ENCODE measurements at places on chromosomes 12 and 14.

GRCh38 chr12:117093918-117094630, 5.1 kb downstream of the TESC start:
- DNase-seq = no peak

DNA sequence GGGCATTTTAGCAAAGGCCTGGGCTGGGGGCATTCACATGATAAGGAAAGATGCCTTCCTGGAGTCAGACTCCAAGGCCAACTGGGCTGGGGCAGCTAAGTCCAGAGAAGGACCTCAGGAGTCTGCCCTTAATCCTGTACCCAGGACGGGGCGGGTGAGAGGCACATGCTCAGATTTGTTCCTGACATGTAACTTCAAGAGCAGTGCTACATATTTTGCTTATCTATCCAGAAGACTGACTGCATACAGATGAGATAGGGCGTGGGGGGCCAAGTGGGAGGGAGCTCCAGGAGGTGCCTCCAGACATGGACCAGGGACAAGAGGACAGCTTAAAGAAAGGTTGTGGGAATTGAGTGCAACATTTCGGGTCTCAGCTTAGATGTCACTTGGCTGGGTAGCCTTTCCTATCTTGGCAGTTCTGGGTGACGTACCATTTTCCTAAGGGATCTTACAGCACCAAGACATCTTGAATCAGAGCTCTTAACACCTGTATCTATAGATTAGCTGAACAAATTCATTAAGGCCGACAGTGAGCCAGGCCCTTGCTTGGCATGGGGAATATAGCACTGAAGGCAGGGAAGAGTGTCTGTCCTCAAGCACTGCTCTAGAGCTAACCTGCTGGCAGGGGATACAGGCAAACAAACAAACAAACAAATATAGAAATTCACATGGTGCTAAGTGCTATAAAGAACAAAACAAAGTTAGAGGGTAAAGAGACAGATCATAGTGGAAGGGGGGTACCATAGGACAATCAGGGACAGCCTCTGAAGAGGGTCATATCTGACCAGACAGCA, 61.2 kb downstream of the PTPN21 start:
- no peak for DNase-seq

DNA sequence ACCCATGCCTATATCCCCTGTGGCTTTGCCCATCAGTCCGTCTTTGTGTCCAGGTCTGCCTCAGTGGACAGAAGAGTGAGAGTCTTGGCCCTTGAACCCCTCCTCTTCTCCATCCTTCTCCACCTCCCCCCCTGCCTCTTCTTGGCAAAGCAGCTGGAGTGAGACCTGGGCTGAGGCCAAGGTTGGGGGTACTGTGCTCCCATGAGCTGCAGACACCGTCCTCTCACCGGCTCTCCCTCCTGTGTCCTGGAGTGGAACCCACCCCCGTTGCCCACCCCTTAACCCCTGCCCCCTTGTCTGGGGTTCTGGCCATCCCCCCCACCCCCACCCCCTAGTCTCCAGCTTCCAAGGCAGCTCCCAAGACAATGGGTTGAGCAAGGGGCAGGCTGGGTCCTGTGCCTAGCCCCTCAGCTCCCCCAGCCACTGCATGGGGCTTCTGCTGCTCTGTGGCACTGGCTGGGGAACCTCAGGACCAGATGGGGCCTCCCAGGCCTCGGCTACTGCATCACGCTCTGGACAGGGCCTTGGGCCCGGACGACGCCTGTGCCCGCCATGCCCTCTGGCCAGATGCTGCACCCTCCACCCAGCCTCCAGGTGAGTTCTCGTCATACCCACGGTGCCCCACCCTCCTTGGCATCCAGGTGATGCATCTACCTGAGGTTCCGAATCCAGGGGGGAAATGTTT, 35.7 kb downstream of the RTL1 start:
- no peak for DNase-seq

DNA sequence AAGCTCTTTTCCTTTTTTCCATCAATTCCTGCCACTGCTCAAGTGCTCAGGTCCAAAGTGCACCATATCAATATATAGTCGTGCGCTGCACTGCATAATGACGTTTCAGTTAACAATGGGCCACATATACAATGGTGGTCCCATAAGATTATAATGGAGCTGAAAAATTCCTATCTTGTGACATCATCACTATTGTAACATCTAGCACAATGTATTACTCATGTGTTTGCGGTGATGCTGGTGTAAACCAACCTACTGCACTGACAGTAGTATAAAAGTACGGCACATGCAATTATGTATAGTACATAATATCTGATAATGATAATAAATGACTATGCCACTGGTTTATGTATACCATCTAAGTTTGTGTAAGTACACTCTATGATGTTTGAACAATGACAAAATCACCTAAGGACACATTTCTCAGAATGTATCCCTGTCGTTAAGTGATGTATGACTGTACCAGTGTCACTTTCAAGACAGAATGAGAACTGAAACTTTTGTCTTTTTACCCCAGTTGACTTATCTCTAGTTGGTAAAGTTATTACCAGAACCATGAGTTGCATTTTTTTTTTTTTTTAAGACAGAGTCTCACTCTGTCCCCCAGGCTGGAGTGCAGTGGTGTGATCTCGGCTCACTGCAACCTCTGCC, 53.7 kb upstream of the INSM2 start:
- DNase-seq = no peak

DNA sequence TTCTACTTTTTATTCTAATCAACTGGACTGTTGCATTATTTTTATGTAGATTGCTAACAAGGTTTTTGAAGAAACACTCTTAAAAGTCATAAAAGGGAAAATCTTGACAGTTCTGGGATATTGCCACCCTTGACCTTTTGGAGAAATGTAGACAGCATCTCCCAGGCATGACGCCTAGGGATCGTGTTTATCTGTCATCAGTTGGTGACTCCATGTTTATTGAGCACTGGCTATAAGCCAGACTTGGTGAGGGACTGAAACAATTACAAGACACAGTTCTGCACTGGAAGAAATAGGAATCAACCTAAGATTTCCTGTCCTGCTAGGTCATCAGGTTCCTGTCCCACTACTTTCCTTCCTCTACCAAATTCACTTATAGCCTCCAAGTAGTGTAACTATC, 34.5 kb downstream of the HMGA2 start:
- DNase-seq = no peak

GRCh38 chr14:99667821-99668220, 16.3 kb upstream of the CYP46A1 start:
- no peak for DNase-seq

GRCh38 chr12:111277570-111277969, 91.3 kb downstream of the PHETA1 start:
- no peak for DNase-seq

DNA sequence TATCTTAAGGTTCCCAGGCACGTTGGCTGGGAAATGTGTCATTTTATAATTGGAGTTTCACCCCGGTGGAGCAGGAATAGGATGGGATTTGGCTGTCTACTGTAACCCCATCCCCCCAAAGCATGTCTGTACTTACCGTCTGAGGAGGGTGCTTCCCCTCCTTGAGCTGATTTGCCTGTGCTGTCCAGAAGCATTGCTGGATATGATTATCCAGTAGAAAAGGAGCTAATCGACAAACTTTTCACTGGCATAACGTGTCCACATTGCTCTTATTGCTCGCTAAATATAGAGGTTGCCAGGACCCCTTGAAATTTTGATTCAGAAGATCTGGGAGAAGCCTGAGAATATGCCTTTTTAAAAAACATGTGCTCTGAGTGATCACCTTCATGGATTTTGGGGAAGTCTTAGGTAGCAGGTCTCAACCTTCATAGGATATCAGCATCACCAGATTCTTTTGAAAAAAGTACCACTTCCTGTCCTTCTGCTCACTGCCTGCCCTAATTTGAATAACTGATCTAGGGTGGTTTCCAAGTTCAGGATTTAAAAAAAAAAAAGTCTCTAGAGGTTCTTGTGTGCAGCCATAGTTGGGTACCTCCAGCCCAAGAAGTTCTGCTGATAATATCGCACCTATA, 80.4 kb upstream of the KCNA1 start:
- no peak for DNase-seq

- no peak for DNase-seq
Observed at GRCh38 chr14:26527095-26527494, 70.7 kb downstream of the NOVA1 start.

GRCh38 chr14:59360923-59361794, 104.0 kb downstream of the GPR135 start:
- no peak for DNase-seq

DNA sequence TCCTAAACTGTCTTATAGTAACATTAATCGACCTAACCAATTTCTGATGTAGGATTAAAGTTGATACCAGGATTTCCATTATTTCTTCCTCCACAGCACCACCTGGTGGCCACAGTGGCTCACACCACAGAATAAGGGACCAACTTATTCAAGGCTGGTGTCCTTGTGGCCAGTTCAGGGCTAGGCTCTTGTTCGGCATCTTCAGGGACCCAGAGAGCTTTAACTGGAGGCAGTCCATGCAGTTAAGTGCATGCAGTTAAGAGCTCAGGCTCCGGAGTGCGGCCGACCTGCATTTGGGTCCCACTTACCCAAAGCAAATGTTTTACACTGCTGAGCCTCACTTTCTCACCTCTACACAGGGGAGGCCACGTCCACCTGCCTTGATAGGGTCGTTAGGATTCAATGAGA, 42.0 kb upstream of the GPR68 start:
- peak; percentile 70 for DNase-seq

DNA sequence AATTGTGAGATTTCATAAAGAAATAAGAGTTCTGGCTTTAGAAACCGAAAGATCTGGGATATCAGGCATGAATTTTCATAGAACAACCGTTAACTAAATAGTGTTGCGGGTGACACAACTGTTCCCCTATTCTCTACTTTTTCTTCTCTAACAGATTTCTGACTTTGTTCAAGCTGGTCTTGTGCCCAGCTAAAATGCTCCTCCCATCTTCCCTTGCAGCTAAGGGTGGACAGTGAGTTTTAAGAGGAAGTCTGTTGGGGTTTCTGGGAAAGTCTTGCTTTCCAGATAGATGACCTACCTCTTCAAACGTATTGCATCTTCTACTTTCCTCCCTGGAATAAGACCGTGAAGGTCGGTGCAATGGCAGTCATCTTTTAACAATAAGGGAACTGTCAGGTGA, 18.7 kb downstream of the CCDC63 start:
- DNase-seq = no peak

- DNase-seq = peak; percentile 67
Observed at GRCh38 chr12:49538510-49539403, at the start of gene KCNH3. Gene KCNH3 (plus strand): TSS chr12:49539030. CDS start chr12:49539417, 387 bp downstream.

- no peak for DNase-seq
Observed at GRCh38 chr12:52130711-52131110, 51.2 kb downstream of the SMIM41 start.

DNA sequence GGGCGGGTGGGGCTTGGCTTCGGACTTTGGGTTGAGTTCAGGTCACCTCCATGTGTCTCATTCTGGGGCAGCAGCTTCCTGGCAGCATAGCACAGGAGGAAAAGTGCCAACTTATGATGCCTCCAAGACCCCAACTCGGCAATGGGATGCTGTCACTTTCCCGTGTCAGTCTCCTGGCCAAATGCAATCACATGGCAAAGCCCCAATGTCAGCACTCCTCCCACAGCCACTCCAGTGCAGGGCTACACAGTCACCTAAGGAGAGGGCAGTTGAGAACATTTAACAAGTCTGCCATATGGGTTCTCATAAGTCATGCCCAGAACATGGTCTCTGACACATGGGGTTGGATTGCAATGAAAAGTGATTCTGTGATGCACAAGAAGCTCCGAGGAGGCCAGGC, 26.7 kb downstream of the ELK3 start:
- no peak for DNase-seq

DNA sequence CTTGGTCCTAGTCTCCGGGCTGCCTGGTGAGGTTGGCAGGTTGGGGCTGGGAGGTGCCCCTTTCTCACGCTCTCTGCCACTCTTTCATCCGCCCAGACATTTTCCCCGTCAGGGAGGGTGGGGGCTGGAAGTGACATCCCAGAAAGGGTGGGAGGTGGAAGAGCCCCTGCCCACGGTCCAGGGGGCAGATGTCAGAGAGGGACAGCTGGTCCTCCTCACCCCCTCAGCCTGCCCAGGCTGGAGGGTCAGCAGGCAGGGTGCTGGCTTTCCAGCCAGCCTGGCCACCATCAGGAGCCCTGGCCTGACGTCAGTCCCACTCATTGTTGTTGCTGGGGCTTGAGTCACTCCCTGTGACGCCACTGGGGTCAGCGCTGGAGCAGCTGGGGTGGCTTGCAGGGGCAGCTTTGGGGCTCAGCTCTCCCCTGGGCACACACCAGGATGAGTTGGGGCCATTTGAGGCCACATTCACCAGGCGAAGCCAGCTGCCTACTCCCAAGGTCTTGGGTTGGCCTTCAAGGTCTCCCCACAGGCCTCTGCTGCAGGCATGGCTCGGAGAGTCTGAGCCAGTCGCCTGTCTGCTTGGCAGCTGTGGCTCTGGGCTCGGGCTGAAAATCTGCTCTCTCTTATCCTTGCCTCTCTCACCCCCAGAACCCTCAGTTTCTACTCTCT, 5.7 kb upstream of the ATG101 start:
- no peak for DNase-seq

DNA sequence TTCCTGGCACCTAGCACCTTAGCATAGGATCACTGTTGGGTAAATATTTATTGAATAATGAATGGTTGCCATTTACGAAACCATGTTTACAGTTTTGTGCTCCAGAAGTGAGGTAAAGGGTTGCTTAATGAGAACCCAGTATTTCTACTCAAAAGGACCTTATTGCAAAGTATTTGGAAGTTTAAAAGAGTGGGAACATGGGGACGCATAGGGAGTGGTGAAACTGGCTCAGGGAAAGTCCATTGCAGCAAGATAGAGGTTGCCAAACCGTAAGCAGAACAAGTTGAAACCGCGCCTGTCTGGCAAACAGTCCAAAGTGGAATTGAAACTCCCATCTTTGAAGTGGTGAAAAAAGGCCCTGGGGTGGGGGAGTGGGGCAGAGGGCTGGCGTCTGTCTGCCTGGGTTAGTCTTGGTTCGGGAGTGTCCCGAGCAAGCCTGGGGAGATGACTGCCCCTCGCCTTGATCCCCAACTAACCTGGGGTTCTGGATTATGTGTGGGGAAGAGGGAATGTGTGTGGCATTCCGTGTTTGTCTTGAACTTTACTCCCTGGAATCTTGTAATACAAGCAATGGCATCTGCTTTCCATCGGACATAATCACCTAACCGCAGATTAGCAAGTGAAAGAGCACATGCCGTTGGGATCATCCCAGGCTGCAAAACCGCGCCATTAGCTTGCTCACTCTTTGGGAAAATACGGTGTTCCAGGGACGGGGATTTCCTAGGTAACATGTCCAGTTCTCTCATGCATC, 7.2 kb downstream of the ALDH2 start:
- no peak for DNase-seq

- peak; percentile 28 for DNase-seq
Observed at GRCh38 chr12:116508145-116509121, 50.7 kb upstream of the MAP1LC3B2 start.

DNA sequence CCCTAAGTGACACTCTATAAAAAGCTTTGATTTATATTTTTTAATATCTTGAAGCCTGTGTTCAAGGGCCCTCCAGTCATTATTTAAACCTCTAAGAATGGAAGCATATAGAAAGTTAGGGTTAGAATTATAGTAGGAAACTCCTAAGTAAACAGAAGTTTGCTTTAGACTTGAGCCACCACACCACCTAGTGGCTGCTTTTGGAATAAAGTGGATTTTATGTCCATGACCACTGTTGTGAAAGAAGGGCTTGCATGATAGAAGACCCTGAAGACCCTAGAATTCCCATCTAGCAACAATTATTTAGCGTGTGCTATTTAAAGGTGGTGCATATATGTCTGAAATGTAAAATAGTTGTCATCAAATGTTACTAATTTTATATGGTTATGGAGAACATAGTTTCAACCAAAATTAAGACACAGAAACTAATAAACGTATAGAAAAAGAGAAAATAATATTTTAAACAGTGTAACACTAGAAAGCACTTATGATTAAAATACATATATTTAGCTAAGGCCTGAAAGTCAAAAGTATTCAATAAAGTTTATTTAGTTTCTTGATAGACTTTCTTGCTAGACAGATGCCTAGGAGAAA, 21.3 kb downstream of the LRRIQ1 start:
- DNase-seq = no peak

- no peak for DNase-seq
Observed at GRCh38 chr12:28799348-28799747, 349.7 kb upstream of the FAR2 start.

Data from activated T-cell treated with anti-CD3 and anti-CD28 coated beads for 48 hours (primary cell).